Fibroblast of upper back skin (primary cell): ENCODE measurements at places on chromosomes 4 and X.

- no peak for DNase-seq
Observed at GRCh38 chrX:154131955-154132354, 12.1 kb upstream of the OPN1LW start.

DNA sequence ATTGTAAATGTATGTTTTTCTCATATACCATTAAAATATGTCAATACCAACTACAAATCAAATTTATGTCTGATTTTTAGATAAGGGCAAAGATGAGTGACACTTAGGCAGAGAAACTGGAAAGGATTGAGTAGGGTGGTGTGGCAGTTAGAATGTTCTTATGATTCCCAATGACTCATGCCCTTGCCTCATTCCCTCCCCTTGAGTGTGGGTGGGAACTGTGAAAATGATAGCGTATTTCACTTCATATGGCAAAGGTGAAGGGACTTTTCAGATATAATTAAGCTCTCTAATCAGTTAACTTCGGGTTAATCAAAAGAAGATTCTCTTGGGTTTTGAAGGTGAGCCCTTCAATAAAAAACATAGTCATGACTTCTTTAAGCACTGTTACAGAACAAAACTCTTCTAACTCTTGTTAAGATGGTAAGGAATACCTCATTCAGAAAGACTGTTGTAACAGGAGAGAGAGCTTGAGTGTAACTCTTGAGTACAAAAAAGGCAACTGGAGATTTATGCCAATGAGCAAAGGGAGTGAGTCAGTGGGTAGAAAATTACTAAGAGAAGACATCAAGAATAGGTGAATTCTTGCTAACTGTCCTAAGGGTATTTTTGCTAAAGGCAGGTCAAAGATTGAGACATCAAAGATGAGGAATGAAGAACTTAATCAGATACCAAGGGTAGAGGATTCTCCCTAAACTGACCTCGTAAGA is 329.5 kb downstream of the KCTD8 start:
- no peak for DNase-seq

DNA sequence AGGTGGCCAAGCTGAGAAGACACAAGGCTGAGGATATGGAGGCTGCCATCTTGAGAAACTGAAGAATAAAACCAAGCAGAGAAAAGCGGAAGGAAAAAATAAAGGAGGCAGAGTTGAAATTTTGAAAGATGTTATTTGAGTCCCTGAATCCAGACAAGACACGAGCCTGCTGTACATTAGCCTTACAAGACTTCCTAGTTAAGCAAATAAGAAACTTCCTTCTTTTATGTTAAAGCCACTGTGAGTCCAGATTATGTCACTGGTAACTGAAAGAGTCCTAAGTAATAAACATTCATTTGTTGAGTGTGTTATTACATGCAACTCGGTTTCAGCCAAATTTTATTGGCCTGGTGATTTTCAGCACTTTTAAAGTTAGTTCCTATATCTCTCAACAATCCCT is 30.4 kb downstream of the DRD5 start:
- no peak for DNase-seq

DNA sequence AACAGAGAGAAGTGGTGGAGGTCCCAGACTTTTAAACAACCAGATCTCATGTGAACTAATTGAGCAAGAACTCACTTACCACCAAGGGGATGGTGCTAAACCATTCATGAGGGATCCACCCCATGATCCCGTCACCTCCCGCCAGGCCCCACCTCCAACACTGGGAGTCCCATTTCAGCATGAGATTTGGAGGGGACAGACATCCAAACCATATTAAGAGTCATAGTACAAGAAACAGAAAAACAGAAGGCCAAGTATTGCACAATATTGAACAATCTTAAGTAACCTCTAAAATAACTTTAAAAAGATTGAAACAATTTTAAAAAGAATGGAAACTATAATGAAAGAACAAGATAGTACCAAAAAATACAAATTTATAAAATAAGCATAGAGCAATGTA is 110.0 kb downstream of the CBR4 start:
- DNase-seq: no peak

- peak; percentile 13 for DNase-seq
Observed at GRCh38 chrX:79366873-79367749, at the start of gene ITM2A. TSS of gene ITM2A (minus strand) at chrX:79367334. CDS start at chrX:79367215, 119 bp downstream.

DNA sequence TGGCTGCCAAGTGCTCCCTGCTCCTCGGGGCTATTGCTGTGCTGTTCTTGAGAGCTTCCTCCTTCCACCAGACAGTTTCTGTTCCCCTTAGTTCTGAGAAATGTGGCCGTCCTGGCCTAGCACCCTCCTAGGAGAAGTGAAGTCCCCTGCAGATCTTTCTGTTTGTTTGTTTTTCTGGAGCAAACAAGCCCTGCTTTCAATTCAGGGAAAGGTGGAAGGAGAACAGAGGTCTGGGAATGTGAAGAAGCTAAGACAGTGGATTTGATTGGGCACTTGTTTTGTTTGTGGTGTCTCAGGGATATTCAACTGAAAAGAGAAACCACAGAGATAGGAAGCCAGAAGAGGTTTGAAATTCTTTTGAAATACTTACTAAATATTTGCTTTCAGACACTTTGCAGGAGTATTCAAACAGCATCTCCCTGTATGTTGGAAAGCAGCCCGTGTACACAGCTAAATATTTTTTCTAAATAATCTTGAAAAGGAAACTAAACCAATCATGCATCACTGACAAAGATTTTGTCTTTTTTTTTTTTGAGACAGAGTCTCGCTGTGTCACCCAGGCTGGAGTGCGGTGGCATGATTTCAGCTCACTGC is 36.5 kb upstream of the PPM1K start:
- no peak for DNase-seq

GRCh38 chr4:43471950-43472349 is 579.4 kb downstream of the GRXCR1 start:
- DNase-seq: no peak

DNA sequence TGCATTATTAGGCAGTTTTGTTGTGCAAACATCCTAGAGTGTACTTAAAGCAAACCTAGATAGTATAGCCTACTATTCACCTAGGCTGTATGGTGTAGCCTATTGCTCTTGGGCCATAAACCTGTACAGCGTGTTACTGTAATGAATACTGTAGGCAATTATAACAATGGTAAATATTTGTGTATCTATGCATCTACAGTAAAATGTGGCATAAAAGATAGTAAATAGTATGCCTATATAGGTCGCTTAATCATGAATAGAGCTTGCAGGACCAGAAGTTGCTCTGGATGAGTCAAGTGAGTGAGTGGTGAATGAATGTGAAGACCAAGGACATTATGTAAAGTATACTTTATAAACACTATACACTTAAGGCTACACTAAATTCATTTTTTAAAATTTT is 16.6 kb downstream of the USO1 start:
- no peak for DNase-seq

GRCh38 chrX:13452283-13452682 is 117.1 kb upstream of the EGFL6 start:
- peak; percentile 68 for DNase-seq

DNA sequence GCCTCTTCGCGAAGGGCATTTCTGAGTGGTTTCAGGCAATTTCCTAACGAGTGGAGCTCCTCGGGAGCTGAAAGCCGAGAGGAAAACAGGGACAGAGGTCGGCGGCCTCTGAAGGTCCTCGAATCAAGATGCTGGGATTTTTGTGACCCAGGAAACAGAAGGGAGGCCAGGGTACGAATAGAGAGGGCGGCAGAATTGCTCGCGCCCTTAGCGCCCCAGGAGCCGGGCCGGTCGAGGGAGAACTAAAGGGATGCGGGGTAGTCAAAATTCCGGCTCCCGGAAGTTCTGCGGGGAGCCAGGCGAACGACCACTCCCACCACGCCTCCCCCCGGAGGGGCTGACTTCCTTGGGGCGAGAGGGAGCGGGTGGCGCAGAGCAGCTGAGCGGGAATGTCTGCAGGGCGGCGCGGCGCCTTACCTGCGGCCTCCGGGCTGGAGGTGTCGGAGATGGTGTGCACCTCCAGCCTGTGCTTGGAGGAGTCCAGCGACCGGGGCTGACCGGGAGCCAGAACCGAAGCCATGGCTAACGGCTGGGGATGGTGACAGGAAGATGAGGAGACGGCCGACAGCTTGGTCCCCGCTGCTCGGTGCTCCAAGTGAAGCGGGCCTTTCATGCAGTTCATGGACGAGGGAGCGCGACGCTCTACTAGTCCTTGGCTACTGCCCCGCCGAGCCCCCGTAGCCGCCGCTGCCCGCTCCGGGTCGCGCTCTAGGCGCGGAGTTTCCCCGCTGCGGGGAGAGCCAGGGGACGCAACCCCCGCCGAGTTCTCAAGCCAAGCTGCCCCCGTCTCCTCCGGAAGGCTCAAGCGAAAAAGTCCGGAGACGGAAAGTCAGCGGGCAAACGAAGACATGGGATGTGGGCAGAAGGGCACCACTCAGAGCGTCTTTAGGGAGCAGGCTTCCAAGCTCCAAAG is 782 bp downstream of the PITX2 start:
- DNase-seq: no peak

GRCh38 chr4:176444741-176445140 is 125.0 kb downstream of the SPCS3 start:
- peak; percentile 89 for DNase-seq

DNA sequence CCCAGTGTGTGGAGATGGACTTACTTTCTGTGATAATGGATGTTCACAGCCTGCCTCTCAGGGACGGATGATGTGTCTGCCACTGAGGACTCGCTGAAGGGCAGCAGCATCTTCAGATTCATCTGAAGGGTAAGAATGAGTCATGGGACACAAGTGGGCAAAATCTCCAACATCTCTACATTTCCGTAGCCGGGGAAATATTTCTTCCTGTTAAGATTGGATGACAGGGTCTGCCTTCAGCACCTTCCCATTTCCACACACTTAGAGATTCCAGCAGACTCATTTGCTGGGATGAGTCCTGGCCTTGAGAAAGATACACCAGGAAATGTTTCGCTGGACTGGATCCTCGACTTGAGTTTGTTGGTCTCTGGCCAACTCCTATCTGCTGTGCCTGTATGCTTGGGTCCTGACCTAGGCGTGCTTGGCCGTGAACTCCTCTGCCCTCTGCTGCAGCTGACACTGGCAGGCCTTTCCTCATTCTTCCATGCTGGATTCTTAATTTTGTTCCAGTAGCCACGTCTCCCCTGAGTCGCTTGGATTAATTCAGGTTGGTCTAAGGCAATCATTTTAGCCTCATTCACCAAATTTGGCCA is 46.5 kb upstream of the SOD3 start:
- DNase-seq: no peak

DNA sequence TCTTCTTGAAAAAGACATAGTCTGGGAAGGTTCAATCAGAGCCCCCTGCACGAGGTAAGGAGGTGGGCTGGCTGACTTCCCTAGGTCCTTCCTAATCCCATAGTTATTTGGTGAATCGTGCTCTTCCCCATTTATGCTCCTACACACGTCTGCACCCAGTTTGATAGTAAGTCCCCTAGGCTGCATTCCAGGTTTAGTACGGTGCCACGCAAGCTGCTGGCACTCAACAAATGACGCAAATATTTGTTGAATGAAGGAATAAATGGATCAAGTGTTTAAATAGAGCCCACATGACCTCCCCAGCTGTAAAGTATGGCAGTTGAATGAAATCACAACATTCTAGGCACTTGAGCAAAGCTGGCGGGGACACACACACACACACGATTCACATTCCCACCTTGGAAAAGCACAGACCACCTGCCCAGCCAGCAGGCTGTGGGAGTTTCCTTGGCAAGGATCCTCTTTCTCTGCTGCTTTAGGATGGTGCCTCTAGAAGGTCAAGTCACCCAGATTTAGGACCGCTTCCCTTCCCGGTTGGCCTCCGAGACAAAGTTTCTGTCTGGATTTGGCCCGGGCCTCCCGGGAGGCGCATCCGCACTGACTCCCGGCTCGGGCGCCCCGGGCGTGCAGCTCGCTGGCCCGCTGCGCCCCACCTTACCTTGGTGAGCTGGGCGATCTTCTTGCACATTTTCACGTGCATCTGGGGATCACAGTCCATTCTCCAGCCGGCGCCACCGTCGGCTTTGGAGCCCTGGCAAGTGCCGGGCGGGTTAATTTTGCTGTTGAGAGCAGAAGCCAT is 721 bp downstream of the FAM184B start:
- DNase-seq: peak; percentile 35

DNA sequence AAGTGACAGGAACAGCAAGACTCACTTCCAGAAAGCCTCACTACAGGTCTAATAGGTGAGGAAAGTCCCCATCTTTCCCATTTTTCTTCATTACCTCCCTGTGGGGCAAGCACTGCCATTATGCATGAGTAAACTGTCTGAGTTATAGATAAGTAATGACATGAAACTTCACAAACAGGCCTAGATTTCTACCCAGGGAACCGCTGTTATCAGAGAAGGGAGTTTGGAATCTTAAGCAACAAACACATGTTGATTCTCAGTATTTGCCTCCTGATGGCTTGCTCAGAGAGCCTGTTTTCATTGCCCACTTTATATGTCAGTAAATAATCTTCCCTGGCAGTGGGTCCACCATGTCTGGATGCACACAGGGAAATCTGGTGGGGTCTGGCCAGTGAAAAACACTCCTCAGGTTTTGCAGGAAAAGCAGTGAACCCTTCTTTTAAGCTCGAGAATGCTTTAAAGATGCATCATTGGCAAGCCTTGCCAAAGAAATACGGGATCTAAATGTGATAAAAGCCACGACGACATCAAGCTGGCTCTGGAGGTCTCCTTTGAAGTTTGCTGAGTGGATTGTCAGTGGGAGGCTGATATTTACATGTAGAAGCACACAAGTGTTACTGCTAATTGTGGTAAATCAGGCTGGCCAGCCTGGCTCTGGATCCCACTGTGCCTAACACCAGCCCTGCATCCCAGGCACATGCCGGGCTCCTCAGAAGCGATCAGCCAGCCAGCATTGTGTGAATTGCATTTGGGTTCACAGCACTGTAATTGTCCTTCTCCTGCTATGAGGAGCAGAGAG is 25.2 kb downstream of the PDGFRA start:
- DNase-seq: peak; percentile 35
